Glutamatergic neuron (in vitro differentiated cells): ENCODE measurements at places on chromosomes 16 and 17. TPM values are rescaled to one million over a fixed set of nuclear protein-coding genes. Genes with fewer than 3 reads are reported as not detected.

Gene NEUROD2
- 6.3 TPM for total RNA-seq

Gene ZNF597
- 1.9 TPM for total RNA-seq

Gene RNF112
- 8.6 TPM for total RNA-seq

Gene CLDN6
- 31.1 TPM for total RNA-seq

Gene TCAP
- total RNA-seq: 2.3 TPM

Gene HEXIM2
- total RNA-seq: 8.4 TPM

Gene VAMP2
- total RNA-seq: 117 TPM

Gene OR2C1
- not detected for total RNA-seq

Gene NOG
- not detected for total RNA-seq

Gene DNAH9
- 0.86 TPM for total RNA-seq

Gene KRTAP3-2
- not detected for total RNA-seq

Gene DOC2A
- 4.2 TPM for total RNA-seq
